ENCODE measurements at places on chromosomes 7 and 10. TPM values are rescaled to one million over a fixed set of nuclear protein-coding genes. Genes with fewer than 3 reads are reported as not detected.

- no peak for DNase-seq
These were observed 1.9 kb downstream of the MRPS33 start for GRCh38 chr7:141012696-141013344.

DNA sequence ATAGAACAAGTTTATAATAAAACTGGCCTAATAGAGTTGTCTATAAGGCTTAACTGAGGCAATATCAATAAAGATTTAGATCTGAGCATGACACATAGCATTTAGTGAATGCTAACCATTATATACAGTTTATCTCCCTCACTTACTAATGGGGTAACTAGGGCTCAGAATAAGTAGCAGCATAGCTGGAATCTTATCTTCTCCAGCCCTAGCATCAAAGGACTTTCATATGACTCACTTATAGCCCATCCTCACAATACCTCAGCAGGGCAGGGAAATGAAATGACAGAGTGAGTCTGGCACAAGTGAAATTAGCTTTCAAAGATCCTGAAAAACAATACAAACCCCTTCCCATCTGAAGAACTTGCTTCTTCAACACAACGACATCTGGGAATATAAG, 362.9 kb downstream of the KIF20B start:
- no peak for DNase-seq

- peak; percentile 35 for DNase-seq
These were observed 3.8 kb upstream of the IL6 start for GRCh38 chr7:22723181-22723601.

- no peak for DNase-seq
These were observed 25.6 kb downstream of the ADRA2A start for GRCh38 chr10:111102359-111102837.

GRCh38 chr10:62185919-62186692, 82.5 kb downstream of the RTKN2 start:
- DNase-seq: no peak

GRCh38 chr10:84298057-84298456, 30.3 kb upstream of the CCSER2 start:
- DNase-seq: no peak

GRCh38 chr10:13961097-13961496, 369.6 kb downstream of the FRMD4A start:
- DNase-seq: no peak

- DNase-seq: no peak
These were observed 185.6 kb downstream of the ANK3 start for GRCh38 chr10:60203993-60204618.

DNA sequence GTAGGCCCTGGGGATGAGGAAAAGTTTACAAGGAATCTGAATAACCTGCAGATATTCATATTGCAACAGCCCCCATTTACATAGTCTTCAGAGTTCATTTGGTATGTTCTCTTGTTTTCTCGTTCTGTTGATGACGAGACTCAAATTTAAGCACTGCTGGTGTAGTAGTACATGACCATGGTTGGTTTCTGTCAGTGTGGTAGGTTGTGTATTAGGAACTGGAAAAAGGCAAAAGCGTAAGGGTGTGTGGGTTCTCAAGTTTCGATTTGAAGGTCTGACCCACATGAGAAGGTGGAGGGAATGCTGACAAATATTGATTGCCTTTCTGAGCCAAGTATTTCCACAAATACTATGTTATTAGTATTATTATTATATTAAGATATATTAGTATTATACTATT, 151.7 kb downstream of the AUTS2 start:
- no peak for DNase-seq

- no peak for DNase-seq
These were observed 180.4 kb downstream of the TSPAN12 start for GRCh38 chr7:120677535-120677934.

GRCh38 chr10:120998251-120998650, 147.1 kb downstream of the WDR11 start:
- DNase-seq: no peak

- DNase-seq: no peak
These were observed 81.3 kb downstream of the PRKCQ start for GRCh38 chr10:6498771-6499170.

GRCh38 chr7:90777465-90777864, 181.3 kb downstream of the CDK14 start:
- no peak for DNase-seq

GRCh38 chr10:79487296-79488194, 24.8 kb upstream of the EIF5AL1 start:
- peak; percentile 54 for DNase-seq

Gene ELFN1
- total RNA-seq: 0.60 TPM

Gene SSBP1
- total RNA-seq: 30.7 TPM

Gene GALNT17
- total RNA-seq: 6.6 TPM

Gene DKK1
- not detected for total RNA-seq

Gene FOXI2
- 0.14 TPM for total RNA-seq
